ENCODE measurements at places on chromosomes 11 and 22.

DNA sequence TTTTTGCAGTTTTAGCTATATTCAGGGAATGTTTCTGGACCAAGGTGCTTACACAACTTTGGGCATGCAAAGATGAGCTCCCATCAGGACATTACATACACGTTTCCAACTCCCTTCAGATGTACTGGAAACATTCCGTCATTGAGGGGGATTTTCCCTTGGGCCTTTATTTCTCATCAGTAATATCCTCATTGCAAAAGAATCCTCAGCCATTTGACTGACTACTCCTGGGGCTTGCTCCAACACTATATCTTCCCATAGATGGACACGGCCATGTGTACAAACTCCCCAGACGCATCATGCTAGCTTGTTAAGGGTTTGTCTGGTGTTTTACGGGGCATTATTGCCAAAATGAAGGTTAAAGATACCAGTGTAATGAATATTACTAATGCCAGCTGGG is 59.3 kb upstream of the NUP160 start:
- no peak for DNase-seq

DNA sequence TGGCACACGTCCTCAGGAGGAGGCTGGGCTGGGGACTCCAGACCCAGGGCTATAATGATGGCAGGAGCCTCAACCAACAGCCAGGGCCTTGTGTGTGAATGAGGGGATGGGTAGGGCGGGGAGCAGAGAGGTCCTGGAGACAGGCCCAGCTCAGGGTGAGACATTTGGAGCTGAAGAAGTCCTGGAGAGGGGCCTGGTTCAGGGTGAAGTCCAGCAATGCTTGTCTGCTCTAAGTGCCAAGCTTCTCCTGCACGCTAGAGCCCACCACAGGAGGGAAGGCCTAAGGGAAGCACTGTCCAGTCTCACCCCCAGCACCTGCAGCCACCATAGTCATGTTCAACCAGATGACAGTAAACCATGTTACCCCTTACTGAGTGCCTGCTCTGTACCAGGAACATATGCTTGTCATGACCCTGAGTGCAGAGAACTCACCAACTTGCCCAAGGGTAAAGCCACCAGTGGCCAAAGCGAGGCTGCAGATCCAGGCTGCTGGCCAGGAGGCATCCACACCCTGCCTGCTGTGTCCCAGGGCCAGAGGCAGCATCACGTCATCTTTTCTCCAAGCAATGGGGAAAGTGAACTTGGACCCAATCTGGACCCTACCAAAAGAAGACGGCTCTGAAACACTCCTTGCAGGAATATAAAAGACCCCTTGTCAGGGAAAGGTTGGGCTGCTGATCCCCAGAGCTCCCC is 24.0 kb downstream of the LMO1 start:
- DNase-seq: no peak

DNA sequence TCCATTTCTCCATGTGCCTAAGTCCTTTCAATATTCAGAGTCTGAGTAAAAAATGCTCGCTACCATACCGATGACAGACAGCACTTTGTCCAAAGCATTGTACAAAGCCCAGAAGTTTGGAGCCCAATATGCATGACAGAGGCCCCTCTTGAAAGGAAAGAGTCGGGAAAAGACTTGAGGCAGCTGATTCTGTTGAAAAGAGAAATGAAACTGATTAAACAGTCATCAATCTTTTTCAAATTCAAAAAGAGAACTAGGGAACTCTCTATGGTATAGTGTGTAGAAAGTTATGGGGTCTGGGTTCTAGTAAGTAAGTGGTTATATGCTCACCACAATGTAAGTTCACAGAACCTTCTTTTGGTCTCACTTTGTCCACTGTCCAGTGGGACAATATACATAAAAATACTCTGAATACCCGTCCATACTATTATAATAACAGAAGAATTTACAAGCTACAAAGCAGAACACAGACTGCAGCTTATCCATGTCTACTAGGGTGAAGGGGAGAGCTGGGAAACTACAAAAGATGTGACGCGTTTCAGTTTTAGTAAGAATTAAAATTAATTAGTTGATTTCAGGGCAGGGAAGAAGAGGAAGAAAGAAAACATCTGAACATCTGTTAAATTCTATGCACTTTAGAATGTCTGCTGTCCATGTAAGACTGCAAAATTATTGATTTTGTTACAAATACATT is 26.7 kb downstream of the ALG8 start:
- DNase-seq: no peak

- DNase-seq: no peak
Observed at GRCh38 chr11:128854841-128855240, 12.3 kb downstream of the KCNJ1 start.

GRCh38 chr11:117786135-117786870 is 10.7 kb downstream of the DSCAML1 start:
- DNase-seq: no peak

GRCh38 chr11:15665368-15665871 is 550.7 kb downstream of the INSC start:
- no peak for DNase-seq

DNA sequence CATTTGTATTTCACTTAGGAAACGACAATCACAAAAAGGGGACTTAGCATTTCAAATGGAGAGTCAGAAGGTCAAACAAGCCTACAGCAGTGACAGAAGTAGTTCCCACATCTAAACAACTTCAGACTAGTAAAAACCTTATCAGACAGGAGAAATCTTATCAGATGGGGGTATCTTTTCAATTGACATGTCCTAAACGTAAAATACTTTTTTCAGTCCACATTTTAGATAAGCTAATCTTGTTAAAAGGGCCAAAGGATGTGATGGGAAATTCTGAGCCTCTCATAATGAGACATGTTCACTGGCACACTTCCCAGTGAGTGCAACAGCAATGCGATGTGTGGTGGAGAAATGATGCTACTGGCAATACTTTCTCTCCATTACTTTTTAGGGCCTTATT is 2.4 kb downstream of the MAPK1 start:
- DNase-seq: peak; percentile 41

DNA sequence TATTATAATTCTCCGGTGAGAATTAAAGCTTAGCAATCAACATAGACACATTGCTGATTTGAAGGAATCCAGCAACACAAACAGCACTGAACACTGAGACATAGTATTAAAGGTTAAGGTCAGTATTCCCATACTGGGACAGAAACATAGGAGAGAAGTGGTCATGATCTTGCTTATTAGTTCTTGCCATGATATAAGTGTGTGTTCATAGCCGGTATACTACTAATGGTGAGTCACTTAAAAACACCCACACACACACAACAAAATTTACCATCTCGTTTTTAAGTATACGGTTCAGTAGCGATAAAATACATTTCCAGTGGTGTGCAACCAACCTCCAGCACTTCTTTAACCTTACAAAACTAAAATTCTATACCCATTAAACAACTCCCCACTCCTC is 96.3 kb downstream of the C11orf65 start:
- no peak for DNase-seq

- DNase-seq: no peak
Observed at GRCh38 chr22:44753189-44754042, 1.0 kb downstream of the ARHGAP8 start.

DNA sequence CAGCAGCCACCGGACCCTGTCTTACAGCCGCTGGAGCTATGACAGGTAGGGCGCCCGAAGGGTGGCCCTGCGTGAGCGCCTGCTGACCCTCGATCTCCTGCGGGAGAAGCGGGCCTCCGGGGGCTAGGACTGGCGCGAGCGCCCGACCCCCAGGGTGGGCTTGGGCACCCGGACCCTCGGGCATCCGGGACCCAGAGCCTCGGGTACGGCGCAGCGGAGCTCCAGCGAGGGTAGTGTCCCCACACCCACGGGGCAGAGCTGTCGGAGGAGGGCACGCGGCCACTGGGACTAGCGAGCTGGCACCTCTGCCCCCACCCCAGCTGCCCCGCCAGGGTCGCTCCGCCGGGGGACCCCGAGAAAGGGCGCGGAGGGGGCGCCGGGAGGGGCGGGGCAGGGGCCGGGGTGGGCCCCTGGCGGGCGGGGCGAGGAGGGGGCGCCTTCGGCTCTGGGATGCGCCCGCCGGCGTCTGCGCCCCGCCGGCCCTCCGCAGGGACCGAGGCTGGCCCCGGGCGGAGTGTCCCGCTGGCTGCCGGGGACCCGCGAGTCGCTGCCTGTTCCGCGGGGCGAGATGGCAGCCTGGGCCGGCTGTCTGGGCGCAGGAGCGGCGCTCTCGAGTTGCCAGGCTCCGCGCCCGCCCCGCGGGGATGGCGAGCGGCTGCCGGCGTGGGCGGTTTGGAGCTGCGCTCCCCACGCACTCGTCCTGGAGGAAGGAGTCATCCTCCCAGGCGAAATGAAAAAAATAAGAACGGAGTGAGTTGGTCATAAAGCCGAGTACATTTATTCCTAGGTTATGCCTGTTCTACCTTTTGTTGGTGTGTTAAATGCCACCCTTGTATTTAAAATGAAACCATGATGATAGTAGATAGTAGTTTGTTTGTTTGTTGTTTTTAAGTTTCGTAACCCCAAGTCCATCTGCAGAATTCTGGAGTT is 32.4 kb downstream of the EIF3F start:
- peak; percentile 35 for DNase-seq

GRCh38 chr11:60918251-60918938 is 4.4 kb downstream of the TMEM109 start:
- no peak for DNase-seq
